ENCODE measurements at places on chromosomes 7 and 10.

DNA sequence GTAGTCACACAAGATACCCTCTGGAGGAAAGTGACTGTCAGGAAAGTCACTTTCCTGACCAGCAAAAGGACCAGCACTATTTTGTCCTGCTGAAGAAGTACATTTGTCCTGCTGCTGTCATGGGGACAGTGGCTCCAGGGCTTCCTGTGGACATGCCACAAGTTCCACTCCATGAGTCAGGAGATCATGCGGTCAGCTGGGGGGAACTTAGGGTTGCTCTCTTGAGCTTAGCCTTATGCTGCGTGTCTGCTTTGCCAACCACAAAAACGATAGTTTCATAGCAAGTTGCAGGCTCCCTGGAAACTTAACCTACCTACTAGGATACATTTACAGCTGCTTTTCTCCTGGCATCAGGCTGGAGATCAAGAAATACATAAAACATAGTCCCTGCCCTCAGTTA, 19.8 kb upstream of the ALOX5 start:
- no peak for DNase-seq

- peak; percentile 52 for DNase-seq
Measured at GRCh38 chr10:114526126-114526503, 121.8 kb upstream of the AFAP1L2 start.

DNA sequence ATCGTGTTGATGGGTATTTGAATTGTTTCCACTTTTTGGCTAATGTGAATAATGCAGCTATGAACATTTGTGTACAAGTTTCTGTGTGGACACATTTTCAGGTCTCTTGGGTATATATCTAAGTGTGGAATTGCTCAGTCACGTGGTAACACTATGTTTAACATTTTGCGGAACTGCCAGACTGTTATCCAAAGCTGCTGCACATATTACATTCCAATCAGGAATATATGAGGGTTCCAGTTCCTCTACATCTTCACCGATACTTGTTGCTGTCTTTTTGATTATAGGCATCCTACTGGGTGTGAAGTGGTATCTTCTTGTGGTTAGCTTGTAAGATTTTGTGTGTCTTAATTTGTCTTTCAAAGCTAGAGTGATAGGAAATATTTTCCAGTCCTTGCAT, 6.8 kb downstream of the PTPN12 start:
- DNase-seq, result no peak

DNA sequence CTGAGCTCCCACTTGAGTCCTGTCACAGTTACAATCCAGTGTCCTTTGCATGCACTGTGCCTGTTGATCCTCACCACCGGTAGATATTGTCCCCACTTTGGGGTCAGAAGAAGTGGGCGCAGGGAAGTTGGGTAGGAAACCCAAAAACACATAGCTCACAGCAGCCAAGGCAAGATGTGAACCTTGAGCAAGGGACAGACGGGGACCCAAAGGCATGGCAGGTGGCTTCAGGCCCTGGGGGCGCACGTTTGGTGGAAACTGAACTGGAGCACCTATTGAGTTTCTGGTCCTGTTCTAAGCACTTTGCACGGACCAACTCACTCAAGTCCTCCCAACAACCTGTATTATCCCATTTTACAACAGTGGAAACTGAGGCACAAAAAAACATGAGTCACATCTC, 82.8 kb upstream of the ZNF716 start:
- DNase-seq, result no peak

GRCh38 chr7:138235207-138235606, 158.9 kb downstream of the AKR1D1 start:
- no peak for DNase-seq

- no peak for DNase-seq
Measured at GRCh38 chr7:132205509-132205908, 370.8 kb downstream of the PLXNA4 start.

DNA sequence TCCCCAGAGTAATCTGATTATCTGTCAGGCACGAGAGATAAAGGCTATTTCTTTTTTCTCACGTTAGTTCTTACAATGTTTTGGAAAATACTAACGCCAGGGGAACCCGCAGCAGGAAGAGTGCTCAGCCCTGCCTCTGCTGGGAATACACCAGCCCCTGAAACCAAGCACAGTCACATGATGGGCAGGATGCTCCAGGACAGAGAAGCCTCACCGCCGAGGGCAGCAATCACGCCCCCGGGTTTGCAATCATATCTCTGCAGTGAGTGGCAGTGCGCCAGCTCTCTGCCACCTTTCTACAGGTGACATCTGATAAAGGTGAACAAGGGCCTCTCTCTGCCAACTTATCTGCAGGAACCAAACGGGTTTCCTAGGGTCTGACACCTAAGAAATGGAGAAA, 39.8 kb downstream of the BRI3 start:
- no peak for DNase-seq

GRCh38 chr7:100946766-100947365, 2.5 kb upstream of the MUC3A start:
- DNase-seq, result no peak

DNA sequence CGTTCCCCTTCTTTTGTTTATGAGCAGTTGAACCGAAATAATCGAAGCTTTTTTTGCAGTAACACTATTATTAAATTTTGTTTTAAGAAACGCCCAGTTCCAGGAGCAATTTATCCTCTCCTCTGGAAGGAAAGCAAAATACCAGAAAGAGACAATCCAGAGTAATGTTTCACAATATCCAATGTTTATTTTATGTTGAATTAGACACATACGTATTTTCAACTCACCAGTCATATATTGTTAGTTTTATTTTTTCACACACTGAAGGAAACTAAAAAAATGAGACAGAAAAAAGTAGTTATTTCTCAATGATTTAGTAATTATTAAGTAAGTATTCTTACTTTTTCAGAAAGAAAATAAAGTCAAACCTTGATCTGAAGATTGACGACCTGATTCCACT, 85.1 kb downstream of the MYOF start:
- DNase-seq, result no peak

DNA sequence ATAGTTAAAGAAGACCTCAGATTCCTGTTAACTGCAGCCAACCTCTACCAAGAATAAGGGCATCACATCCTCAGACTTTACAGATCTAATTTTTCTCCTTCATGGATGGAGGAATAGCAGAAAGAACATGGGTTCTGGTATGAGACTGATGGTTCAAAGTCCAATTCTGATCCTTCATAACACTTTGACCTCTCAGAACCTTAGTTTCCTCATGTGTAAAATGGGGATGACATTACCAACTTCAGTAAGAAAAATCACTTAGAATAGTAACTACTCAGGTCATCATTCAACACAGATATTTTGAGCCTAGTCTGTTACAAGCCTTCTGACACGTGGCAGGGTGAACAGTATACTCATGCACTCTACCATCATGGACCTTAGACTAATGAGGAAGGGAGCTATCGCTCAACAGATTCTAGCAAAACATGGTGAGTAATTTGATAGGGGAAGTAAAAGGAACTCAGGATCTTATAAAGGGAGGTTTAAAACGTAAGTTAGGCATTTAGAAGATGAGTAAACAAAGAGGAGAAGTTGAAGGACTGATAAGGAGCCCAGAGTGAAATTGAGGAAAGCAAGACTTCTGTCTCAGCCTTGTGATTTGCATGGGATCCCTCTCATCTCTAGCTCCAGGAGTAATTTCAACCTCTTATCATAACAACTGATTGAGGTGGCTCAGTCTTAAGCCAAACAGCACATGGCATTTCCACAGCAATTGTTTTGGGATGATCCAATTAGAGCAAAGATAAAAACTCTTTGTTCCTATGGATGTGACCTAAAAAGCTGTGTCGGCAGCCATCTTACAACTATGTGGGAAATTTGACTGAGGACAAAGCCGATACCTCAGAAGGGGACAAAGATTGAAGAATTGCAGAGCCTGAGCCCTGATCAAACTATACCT, 69.2 kb upstream of the TCF7L2 start:
- no peak for DNase-seq

GRCh38 chr10:124414076-124414475, 4.6 kb downstream of the OAT start:
- DNase-seq, result no peak

DNA sequence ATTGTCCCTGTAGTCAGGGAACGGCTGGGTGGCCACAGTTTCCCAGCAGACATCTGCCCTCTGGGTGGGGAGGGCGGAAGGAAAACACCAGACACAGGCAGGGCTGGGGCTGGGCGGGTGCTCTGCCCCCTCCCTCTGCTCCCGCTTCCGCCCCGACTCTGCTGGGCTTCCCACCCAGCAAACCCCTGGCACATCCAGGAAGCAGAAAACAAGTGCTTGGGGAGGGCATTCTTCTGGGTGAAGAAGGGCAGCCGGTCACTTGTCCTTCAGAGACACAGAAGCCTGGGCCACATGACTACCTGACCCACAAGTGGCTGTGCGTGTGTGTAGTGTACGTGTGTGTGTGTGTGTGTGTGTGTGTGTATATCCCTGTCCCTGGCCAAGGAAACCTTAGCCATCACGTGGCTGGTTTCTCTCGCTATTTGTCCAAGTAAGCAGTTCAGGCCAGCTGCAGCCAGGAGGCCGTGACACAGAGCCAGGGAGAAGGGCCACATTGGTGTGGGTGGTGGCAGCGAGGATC, 77.9 kb downstream of the ZMIZ1 start:
- DNase-seq, result peak; percentile 28

GRCh38 chr7:597348-598178, 77.9 kb upstream of the PDGFA start:
- DNase-seq, result no peak

- DNase-seq, result no peak
Measured at GRCh38 chr7:16420329-16420648, 1.0 kb downstream of the CRPPA start.

DNA sequence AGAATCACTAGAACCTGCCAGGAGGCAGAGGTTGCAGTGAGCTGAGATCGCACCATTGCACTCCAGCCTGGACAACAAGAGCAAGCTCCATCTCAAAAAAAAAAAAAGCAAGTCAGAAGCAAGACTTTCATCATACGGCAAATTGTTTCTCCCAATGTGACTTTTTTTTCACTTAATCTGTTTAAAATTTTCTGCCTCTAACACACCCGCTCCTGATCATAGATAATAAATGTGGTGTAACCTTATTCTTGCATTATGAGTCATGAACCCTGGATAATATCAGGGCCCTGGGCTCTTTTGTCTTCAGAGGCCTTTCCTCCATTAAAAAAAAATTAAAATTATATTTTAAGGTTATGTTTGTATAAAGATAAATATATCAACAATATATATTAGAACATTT, 111.4 kb upstream of the JCAD start:
- no peak for DNase-seq

- DNase-seq, result no peak
Measured at GRCh38 chr10:88944813-88945212, 7.8 kb downstream of the ACTA2 start.

All from activated CD4-positive, alpha-beta T cell treated with anti-CD3 and anti-CD28 coated beads for 36 hours (primary cell).